ENCODE measurements at places on chromosomes 5 and 9. TPM values are rescaled to one million over a fixed set of nuclear protein-coding genes. Genes with fewer than 3 reads are reported as not detected.

- no peak overlapping the region for H3K27ac ChIP-seq
- H3K4me3 ChIP-seq, result no peak overlapping the region
- H3K4me1 ChIP-seq, result no peaks in the 10 kb centered on the region
- DNase-seq, result no peak
Observed at GRCh38 chr5:179371121-179371510, 25.9 kb upstream of the ADAMTS2 start.

- H3K27ac ChIP-seq, result no peak overlapping the region
- no peak for DNase-seq
- H3K4me3 ChIP-seq, result no peak overlapping the region
- H3K27me3 ChIP-seq, result peaks cover 53% of the 10 kb centered on the region
- H3K36me3 ChIP-seq, result peaks cover 4% of the 10 kb centered on the region
Observed at GRCh38 chr5:1881098-1881572, 1.6 kb downstream of the IRX4 start.

- H3K36me3 ChIP-seq, result no peaks in the 10 kb centered on the region
- no peaks in the 10 kb centered on the region for H3K4me1 ChIP-seq
- DNase-seq, result no peak
- H3K27me3 ChIP-seq, result no peaks in the 10 kb centered on the region
Observed at GRCh38 chr5:147760086-147760875, 22.2 kb downstream of the JAKMIP2 start.

DNA sequence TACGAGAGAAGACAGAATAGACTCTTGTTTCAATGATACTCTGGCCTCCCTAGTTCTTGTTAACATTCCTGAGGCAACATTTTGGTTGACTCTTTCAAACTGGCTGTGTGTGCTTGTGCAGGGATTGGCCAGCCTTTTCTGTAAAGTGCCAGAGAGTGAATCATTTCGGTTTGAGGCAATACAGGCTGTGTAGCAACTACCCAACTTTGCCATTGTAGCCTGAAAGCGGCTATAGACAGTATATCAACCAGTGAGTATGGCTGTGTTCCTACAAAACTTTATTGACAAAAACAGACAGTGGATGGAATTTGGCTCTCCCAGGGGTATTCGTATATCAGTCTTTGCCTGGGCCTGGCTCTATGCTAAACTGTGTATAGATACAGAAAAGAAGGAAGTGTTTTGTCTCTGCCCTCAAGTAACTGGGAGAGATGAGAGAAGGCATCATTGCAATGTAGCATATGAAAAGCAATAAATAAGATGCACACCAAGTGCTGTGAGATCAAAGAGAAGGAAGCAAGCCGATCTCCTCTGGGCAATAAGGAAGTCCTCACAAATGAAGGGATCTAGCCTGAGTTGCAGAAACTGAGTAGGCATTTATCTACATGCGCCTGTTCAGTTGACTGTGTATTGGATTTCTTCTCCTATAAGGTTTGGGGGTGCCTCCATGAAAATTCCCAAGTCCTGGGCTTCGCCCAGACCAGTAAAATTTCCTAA, 568.0 kb upstream of the KLF4 start:
- H3K27ac ChIP-seq, result no peak overlapping the region
- H3K4me3 ChIP-seq, result no peak overlapping the region
- no peak for DNase-seq

- peaks cover 78% of the 10 kb centered on the region for H3K27me3 ChIP-seq
- H3K27ac ChIP-seq, result no peak overlapping the region
- DNase-seq, result no peak
- peaks cover 28% of the 10 kb centered on the region for H3K4me1 ChIP-seq
- H3K4me3 ChIP-seq, result peak overlapping the region; percentile 28
Observed at GRCh38 chr9:97855486-97855875, 2.5 kb downstream of the FOXE1 start.

DNA sequence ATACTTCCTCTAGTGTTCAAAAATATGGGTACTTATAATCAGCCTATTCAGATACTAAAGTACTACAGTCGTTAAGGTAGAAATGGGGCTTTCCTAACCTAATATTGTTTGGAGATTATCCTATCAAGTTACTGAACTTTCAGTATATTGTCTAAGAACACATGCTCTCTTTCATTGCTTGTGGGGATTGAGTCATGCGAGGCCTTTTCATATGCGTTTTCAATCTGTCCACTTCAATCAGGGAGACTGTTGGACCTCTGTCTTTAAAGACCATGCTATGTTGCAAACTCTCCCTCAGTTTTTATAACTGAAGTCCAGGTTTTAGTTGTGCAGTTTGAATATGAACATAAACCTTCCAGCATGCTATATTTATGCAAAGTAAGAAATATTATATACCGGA, 15.0 kb downstream of the PRR16 start:
- no peak for DNase-seq
- no peak overlapping the region for H3K4me3 ChIP-seq
- no peaks in the 10 kb centered on the region for H3K36me3 ChIP-seq
- no peaks in the 10 kb centered on the region for H3K27me3 ChIP-seq
- H3K4me1 ChIP-seq, result no peaks in the 10 kb centered on the region

DNA sequence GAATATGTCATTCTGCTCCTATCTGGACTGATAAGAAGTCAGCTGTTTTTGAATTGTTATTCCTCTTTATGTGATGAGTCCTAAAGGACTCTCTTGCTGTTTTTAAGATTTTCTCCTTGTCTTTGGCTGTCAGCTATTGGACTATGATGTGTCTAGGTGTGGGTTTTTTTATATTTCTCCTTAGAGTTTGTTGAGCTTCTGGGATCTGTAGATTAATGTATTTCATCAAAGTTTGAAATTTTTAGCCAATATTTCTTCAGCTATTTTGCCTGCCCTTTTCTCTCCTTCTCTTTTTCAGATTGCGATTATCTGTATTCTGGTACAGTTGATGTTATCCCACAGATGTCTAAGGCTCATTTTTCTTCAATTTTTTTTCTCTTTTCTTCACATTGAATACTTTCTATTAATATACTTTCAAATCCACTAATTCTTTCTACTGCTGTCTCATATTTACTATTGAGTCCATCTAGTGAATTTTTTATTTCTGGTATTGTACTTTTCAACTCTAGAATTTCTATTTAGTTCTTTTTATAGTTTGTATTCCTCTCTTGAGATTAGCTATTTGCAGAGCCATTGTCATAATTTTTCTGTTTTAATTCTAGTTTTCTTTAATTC, 31.1 kb downstream of the RPS23 start:
- H3K4me3 ChIP-seq, result no peak overlapping the region
- H3K27ac ChIP-seq, result no peak overlapping the region
- no peaks in the 10 kb centered on the region for H3K27me3 ChIP-seq
- no peak for DNase-seq

GRCh38 chr5:58431832-58432231, 28.1 kb downstream of the PLK2 start:
- no peak overlapping the region for H3K27ac ChIP-seq
- H3K27me3 ChIP-seq, result no peaks in the 10 kb centered on the region
- no peaks in the 10 kb centered on the region for H3K4me1 ChIP-seq
- H3K36me3 ChIP-seq, result no peaks in the 10 kb centered on the region
- no peak overlapping the region for H3K4me3 ChIP-seq

DNA sequence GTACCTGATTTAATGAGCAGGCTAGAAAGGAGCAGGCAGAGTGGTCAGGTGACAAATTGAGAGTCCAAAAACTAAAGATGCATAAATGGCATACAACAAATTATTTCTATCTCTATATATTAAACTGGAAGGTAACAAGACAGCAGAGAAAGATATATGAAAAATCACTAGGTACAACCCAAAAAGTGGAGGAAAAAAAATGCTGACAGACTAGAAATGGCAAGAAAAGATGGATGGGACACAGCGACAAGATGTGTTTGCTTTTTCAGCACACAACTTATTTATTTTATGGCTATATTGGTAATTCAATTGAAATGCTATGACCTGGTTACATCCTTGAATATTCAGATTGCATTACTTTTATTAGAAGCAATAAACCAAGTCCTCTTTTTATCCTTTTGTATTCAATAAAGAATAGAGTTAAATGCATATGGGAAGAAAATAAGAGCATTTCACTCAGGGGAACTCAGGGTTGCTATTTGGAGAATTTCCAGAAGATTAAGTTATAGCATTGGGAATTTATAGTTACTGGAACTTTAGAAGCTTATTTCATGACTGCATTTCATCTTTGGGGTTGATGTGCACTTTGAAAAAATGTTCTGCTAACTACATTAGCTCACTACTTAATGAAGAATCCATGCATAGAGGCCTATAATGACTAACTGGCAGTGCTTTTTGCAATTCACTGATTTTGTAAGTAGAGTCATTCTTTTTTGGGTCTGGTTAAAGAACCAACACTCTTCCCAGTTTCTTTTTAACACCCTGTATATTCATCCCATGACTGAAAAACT, 566.6 kb upstream of the TUSC1 start:
- no peaks in the 10 kb centered on the region for H3K4me1 ChIP-seq
- no peaks in the 10 kb centered on the region for H3K36me3 ChIP-seq
- H3K4me3 ChIP-seq, result no peak overlapping the region
- no peak overlapping the region for H3K27ac ChIP-seq
- DNase-seq, result no peak

- H3K4me1 ChIP-seq, result peaks cover 17% of the 10 kb centered on the region
- H3K27me3 ChIP-seq, result no peaks in the 10 kb centered on the region
- no peak overlapping the region for H3K27ac ChIP-seq
- no peaks in the 10 kb centered on the region for H3K36me3 ChIP-seq
- DNase-seq, result no peak
Observed at GRCh38 chr5:140214831-140215230, 39.8 kb downstream of the CYSTM1 start.

GRCh38 chr5:56119050-56119449, 114.1 kb downstream of the ANKRD55 start:
- H3K4me3 ChIP-seq, result no peak overlapping the region
- no peak for DNase-seq
- H3K27me3 ChIP-seq, result peaks cover 2% of the 10 kb centered on the region
- H3K36me3 ChIP-seq, result no peaks in the 10 kb centered on the region
- no peak overlapping the region for H3K27ac ChIP-seq
- peaks cover 5% of the 10 kb centered on the region for H3K4me1 ChIP-seq

DNA sequence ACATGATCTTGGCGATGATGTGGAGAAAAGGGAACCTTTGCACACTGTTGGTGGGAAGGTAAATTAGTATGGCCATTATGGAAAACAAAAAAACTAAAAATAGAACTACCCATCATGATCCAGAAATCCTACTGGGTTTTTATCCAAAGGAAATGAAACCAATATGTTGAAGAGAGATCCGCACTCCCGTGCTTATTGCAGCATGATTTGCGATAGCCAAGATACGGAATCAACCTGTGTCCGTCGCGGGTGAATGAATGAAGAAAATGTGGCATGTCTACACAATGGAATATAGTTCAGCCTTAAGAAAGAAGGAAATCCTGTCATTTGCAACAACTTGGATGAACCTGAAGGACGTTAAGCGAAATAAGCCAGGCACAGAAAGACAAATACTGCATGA, 84.5 kb downstream of the TTLL11 start:
- no peaks in the 10 kb centered on the region for H3K4me1 ChIP-seq
- H3K27me3 ChIP-seq, result no peaks in the 10 kb centered on the region
- H3K4me3 ChIP-seq, result no peak overlapping the region
- no peak for DNase-seq
- H3K36me3 ChIP-seq, result no peaks in the 10 kb centered on the region

DNA sequence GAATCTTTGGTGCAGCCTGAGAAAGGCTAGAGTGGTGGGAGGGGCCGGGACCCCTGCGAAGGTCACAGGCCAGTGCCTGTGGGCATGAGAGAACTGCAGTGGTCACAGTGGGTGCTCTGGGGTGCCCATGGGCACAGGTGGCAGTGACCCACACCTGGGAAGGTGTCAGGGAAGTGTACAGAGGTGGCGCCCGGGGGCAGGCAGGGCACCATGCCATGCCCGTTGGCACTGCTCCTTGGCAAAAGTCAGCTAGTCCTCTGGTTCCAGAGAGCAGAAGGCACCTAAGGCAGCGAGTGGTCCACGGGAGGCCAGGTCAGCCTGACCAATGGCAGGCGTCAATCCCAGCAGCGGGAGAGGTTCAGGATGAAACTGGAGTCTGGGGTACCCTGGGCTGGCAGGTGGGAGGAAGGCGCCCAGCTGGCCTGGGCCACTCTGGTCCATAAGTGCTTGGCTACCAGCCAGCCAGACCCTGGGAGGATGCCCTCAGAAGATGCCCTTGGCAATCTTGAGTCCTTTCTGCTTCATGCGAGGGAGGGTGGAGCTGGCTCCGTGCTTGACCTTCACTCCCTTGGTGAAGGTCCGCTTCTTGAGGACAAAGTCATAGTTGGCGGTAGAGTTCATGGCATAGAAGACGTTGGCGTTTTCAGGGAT, 22.8 kb downstream of the RALGDS start:
- no peaks in the 10 kb centered on the region for H3K27me3 ChIP-seq
- H3K4me3 ChIP-seq, result no peak overlapping the region
- no peak overlapping the region for H3K27ac ChIP-seq
- H3K36me3 ChIP-seq, result peaks cover 70% of the 10 kb centered on the region
- no peaks in the 10 kb centered on the region for H3K4me1 ChIP-seq

- H3K27ac ChIP-seq, result no peak overlapping the region
- H3K4me1 ChIP-seq, result no peaks in the 10 kb centered on the region
- no peaks in the 10 kb centered on the region for H3K36me3 ChIP-seq
- no peak overlapping the region for H3K4me3 ChIP-seq
Observed at GRCh38 chr9:116494815-116495634, 192.1 kb upstream of the TRIM32 start.

- DNase-seq, result no peak
- no peak overlapping the region for H3K27ac ChIP-seq
- no peak overlapping the region for H3K4me3 ChIP-seq
- H3K4me1 ChIP-seq, result no peaks in the 10 kb centered on the region
- no peaks in the 10 kb centered on the region for H3K27me3 ChIP-seq
- no peaks in the 10 kb centered on the region for H3K36me3 ChIP-seq
Observed at GRCh38 chr9:8726692-8727091, 927.1 kb upstream of the DMAC1 start.

Gene CYLC2
- total RNA-seq, result not detected

Gene CCL27
- total RNA-seq, result not detected

Gene CDH12
- total RNA-seq, result not detected

Gene FAM219A
- 7.5 TPM for total RNA-seq

Gene NRARP
- 1.5 TPM for total RNA-seq

Gene LHX3
- 0.16 TPM for total RNA-seq

Gene PCDHGC4
- total RNA-seq, result not detected

All from activated CD8-positive, alpha-beta T cell treated with anti-CD3 and anti-CD28 coated beads, Interleukin-2, amount 10 ng/mL, durations not matched to agents 7 days and 5 days (primary cell).